ENCODE measurements at places on chromosomes 7 and 10.

GRCh38 chr10:66832781-66833422, 92.9 kb upstream of the LRRTM3 start:
- no peak for DNase-seq

DNA sequence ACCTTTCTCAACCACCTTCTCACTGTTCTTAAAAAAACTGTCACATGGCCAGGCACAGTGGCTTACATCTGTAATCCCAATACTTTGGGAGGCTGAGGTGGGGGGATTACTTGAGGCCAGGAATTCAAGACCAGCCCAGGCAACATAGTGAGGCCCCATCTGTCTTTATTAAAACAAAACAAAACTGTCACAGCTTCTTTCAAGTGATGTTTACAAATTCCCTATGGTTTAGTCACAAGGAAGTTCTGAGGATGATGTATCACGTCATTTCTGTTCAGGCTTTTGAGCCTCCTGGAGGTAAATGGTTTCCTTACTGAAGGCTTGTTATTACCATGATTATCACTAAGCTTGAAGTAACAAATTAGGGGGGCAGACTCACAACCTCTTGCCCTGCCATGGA, 186.2 kb downstream of the CFTR start:
- DNase-seq = peak; percentile 69

- DNase-seq = peak; percentile 71
These were observed 7.8 kb downstream of the LIPM start for GRCh38 chr10:88810196-88810961.

DNA sequence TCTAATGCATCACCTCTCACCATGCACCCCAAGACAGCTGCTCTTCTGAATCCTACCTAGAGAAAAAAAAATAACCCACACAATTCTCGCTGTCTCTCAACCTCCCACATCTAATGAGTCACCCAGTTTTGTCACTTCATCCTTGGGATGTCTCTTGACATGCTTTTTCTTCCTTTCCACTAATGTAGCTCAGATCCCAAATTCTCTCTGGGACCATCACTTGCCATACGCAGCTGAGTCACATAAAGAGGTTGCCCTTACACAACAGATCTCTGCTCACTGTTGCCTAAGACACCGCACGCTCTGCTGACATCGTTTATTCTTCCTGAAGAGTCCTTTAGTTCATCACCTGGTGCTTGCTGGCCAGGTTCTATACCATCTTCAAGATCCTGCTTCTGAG, 606.0 kb upstream of the GALNT17 start:
- no peak for DNase-seq

DNA sequence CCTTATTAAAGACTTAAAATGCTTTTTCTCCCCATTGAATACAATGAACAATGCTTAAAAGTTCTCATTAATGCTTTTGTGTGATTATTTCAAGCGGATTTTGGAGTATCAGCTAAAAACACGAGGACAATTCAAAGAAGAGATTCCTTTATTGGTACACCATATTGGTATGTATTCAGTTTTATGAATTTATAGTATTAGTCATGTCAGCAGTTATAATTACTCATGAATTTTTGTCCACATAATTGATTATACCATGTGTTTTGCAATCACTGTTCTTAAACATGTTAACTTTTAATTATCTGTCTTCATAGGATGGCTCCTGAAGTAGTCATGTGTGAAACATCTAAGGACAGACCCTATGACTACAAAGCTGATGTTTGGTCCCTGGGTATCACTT, 31.9 kb downstream of the SLK start:
- DNase-seq = no peak

- DNase-seq = no peak
These were observed 59.3 kb upstream of the TRIM8 start for GRCh38 chr10:102585026-102585425.

DNA sequence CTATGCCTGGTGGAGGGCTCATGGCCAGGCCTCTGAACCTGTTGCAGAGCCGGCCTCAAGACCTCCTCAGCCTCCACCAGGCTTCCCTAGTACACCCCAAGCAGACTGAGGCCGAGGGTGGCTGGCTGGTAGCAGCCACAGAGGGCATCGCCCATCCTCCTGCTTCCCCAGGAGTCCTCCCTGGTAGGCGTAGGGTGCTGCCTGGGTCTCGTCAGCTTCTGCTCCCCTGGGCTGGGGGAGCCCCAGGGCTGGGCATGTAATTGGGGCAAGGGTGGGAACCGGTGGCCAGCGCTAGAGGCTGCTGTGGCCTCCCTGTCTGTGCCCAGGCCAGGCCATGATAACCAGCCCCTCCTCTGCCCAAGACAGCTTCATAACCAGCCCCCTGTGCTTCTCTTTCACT, 32.6 kb downstream of the TBATA start:
- no peak for DNase-seq

- peak; percentile 37 for DNase-seq
These were observed 19.6 kb upstream of the FAM25A start for GRCh38 chr10:87000491-87000890.

DNA sequence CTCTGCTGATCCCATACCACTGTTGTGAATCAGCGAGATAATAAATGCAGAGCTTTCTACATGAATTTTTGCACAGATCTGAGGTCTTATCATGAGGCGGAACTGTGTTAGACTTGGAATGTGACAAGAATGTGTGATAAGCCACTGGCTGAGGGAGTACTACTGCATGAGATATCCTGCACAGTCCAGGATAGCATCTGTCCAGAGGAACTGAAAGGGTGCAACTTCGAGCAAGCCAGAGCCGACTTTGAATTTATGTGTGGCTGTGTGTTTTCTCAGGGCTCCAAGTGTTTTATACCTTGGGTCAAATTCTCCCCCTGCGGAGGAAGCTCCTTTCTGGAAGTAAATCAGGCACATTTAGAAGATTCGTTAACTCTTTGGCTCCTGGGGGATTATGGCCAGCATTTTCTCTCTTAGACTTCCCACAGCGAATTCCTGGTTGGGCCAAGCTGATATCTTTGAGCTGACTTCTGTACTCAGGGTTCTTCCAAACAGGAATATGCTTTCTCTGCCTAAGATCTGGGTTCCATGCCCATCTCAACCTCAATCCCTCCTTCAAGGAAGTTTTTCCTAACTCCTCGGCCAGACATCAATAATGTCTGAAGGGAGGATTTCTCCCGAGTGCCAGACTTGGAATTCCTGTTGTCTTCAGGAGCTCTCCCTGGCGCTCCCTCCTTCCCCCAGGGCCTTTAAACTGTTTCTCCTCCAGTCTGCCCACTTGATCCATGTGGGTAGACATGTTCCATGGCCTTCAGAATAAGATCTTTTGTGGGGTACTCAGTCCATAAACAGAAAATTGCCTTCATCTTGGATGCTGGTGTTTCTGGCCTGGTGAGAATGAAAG, 2.5 kb upstream of the MEST start:
- peak; percentile 72 for DNase-seq

GRCh38 chr10:120085096-120085796, 192.7 kb downstream of the SEC23IP start:
- DNase-seq = no peak

DNA sequence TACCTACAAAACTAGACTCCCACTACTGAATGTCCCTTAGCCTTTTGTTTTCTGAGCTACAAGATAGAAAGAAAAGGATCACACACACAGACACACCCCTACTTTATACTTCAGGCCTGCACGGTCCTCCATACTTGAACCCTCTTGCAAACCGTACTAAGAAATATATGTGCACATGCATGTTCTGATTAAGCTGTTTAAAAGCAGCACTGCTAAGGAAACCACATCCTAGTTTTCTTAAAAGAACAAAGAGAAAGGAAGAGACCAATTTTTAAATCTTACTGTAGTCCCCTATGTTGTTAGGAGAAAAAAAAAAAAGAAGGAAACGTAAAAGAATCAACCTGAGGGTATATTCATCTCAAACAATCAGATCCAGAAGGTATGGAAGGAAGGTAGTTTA, 501.2 kb downstream of the PARD3 start:
- DNase-seq = no peak

DNA sequence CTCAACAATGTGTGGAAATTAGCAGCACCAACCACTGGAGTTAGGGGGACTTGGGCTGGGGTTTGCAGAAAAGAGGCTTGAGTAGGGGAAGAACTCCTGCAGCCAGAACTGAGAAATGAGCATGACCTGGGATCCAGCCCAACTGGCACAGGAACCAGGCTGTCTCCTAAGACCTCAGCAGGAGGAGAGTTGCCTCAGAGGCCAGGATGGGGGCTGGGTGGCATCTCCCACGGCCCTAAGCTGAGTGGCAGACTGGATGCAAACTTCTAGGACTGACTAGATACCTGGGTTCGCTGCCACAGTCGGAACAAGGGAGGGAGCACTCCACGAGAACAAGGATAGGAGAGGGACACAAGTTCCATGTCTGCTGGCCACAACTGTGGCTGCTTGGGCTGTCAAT, 62.6 kb downstream of the RNF32 start:
- DNase-seq = no peak

- DNase-seq = peak; percentile 95
These were observed 69.5 kb upstream of the ZNF438 start for GRCh38 chr10:31101123-31101522.

DNA sequence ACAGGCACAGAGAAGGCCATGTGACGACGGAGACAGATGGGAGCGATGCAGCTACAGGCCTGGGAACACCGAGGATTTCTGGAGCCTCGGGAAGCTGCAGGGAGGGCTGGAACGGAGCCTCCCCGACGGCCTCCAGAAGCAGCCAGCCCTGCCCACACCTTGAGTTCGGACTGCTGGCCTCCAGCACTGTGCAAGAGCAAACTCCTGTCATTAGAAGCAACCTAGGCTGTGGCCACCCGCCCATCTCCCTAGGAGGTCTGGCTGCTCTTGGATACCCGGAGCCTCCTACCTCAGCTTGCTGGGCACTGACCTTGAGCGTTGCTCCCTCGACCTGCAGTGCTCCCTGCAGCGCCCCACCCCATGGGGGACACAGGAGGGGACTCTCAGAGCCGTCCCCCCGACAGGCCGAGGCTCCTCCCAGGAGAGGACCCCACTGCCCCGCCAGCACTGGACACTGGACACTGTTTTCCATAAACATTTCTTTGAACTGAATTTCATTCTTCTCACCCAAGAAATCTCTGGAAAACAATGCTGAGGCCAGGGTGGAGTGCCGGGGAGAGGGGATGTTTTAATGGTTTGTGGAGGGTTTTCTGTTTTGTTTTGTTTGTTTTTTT, 22.5 kb upstream of the TNRC18 start:
- no peak for DNase-seq

DNA sequence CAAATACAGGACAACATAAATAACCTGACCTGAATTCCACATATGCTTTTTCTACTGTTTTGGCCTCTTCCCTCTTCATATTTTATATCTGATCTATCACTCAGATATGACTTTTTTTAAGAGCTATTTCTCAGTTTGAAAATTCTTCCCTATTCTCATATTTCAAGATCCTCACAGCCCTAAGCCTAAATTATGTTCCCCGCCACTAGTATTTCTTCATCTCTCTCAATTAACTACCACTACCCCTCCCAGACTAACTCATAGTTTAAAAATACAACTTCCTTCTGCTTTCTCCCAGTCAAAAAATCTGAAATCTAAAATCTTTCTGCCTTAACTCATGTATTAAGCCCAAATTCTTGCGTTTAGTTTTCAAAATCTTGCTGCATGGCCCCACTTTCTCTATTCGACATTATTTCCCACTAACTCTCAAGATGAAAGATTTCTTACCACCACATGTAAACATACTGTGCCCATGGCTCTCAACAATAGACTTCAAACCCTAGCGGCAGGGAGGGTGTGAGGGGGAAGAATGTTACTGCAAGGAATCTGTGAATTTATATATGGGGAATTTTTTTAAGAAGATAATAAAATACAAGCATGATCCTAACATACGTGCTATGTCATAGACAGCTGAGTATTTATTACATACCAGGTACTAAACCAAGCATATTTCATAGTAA, 64.6 kb downstream of the TFEC start:
- DNase-seq = no peak

- no peak for DNase-seq
These were observed 257.9 kb upstream of the PITRM1 start for GRCh38 chr10:3430501-3430900.

DNA sequence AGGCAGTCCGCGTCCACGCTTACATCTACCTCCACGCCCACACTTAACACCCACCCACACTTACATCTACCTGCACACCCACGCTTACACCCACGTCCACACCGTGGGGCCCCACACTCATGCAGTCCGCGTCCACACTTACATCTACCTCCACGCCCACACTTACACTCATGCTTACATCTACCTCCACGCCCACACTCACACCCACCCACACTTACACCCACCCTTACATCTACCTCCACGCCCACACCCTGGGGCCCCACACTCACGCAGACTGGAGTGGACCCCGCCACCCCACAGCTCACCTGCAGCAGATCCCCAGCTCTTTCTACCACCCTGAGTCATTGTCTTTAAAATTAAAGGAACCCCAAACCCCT, 32.4 kb upstream of the PWWP2B start:
- no peak for DNase-seq

GRCh38 chr7:23893942-23894891, 184.2 kb downstream of the STK31 start:
- DNase-seq = no peak

DNA sequence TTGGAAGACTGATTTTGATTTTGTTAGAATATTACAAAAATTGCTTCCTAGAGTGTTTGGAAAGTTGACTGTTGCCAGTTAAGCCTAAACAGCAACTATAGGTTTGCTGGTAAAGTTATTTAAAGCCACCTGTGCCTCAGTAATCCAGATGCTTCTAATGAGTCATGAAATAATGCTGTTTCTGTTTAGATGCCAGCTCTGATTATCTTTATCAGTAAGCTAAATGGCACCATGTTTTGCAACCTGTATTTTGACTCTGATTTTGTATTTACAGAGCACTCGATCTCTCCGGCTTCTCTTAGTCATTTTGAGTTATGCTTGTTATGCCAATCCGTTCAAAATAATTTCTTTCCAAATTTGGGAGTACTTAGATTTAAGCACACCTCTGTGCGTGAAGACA, 366.1 kb downstream of the EXOC4 start:
- no peak for DNase-seq

- peak; percentile 8 for DNase-seq
These were observed 63.4 kb downstream of the HPSE2 start for GRCh38 chr10:99172128-99172738.

- DNase-seq = peak; percentile 99
These were observed 36.8 kb downstream of the MYOF start for GRCh38 chr10:93445097-93445960.

GRCh38 chr10:100829933-100830727, 82.6 kb upstream of the SLF2 start:
- DNase-seq = no peak

GRCh38 chr7:28481091-28481926, 69.0 kb downstream of the CREB5 start:
- DNase-seq = peak; percentile 57

GRCh38 chr10:99682032-99682431, 22.7 kb downstream of the ENTPD7 start:
- DNase-seq = no peak
